ENCODE measurements at places on chromosomes 3 and 15.

- no peak for DNase-seq
Measured at GRCh38 chr3:119933207-119933606, 151.3 kb downstream of the NR1I2 start.

- DNase-seq, result no peak
Measured at GRCh38 chr15:65533057-65533756, 2.9 kb downstream of the HACD3 start.

DNA sequence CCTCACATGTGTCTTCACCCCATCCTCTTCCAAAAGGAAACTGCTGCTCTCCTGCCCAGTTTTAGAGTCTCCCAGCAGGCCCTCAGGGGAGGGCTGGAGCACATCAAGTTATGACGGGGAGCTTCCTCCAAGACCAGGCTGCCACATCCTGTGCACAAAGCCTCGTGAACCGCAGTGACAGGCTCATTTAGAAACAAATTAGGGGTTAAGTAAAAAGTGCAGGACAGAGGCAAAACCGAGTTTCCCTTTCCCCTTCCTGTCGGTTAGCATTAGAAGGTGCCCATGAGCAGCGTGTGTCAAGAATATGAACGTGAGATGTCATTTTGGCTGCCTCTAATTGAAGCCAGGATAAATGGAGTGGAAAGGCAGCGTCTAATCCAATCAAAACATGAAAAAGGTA lies 199.7 kb downstream of the ARRDC4 start:
- DNase-seq, result no peak

GRCh38 chr3:175988401-175988800 lies 1129.3 kb downstream of the NAALADL2 start:
- DNase-seq, result no peak

- no peak for DNase-seq
Measured at GRCh38 chr3:53550005-53550620, 55.7 kb downstream of the CACNA1D start.

DNA sequence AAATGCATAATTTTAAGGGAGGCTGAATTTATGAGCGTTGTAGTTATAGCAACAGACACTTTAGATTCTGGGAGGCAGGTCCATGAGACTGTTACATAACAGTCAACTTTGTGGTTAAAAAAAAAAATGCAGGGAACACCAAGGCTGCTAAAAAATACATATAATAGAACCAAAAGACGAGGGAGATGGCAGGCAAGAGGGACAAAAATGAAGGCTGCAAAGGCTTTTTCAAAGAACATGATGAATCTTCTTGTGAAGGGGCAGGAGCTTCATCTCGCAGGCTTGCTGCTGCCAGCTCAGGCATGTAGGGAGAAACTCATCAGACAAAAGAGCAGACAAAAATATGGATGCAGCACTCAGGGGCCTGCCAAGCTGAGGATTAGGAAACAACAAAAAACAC lies 243.9 kb downstream of the SHQ1 start:
- no peak for DNase-seq

DNA sequence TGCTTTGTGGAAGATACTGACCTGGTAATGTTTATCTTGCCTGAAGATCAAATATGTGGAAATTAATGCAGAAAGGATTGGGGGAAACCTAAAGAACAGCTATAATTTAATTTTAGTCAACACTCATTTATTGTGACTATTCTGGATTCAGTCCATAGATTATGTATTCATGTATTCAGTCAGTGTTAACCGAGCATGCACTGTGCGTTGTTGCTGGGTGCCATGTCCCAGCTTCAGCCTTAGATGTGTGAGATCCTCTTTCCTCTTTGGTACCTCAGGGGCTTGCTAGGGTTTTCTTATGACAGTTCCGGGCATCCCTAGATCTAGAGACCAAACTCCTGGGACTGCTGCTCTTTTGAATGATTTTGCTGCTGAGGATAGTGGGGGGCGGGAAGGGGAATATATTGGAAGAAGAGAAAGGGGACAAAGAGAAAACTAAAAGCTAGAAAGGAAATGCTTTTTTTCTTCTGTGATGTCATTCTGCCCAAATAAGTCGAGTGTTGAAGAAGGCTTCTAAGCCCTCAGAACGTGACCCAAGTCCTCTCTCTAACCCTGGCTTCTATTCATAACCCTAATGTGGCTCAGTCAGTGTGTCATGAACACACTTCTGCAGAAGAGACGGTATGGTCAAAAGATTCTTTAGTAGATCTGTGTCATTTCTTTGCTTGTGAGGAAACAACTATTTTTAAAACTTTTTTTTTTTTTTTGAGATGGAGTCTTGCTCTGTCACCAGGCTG lies 33.5 kb downstream of the STARD9 start:
- peak; percentile 29 for DNase-seq

DNA sequence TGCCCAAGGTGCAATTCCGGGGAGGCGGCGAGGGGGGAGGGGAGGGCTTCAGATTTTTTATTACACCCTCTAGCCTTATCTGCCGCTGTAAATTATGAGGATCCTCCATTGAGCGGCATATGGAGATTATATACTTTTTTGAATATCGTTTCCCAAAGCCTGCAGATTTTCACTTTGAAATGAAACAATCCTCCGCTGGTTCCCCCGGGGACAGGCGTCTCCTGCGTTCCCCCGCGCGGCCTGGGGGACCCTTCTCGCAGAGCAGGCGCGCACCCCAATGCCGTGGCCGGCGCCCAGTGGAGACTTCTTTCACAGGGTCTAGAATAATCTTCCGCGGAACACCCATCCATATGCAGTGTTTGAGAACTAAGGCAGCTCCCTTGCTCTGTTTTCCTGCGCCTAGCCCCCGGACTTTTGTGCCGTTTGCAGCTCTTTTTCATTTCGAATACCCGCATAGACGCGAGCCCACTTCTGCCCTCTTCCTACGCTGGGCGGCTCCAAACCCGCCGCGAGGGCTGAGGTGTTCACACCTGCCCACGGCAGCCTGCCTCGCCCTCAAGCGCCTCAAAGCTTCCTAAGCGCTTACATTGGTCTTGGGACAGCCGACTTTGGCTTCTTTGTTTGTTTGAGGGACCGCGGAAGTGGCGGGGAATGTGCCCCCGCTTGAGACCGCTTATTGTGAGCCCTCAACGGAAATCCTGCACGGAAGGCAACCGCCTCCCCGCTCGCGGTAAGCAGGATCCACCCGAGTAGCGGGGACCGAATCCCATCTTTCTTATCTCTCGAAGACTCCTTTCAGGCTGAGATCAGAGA lies 7.5 kb downstream of the SOX14 start:
- no peak for DNase-seq

- no peak for DNase-seq
Measured at GRCh38 chr15:88219623-88220022, 36.9 kb downstream of the NTRK3 start.

DNA sequence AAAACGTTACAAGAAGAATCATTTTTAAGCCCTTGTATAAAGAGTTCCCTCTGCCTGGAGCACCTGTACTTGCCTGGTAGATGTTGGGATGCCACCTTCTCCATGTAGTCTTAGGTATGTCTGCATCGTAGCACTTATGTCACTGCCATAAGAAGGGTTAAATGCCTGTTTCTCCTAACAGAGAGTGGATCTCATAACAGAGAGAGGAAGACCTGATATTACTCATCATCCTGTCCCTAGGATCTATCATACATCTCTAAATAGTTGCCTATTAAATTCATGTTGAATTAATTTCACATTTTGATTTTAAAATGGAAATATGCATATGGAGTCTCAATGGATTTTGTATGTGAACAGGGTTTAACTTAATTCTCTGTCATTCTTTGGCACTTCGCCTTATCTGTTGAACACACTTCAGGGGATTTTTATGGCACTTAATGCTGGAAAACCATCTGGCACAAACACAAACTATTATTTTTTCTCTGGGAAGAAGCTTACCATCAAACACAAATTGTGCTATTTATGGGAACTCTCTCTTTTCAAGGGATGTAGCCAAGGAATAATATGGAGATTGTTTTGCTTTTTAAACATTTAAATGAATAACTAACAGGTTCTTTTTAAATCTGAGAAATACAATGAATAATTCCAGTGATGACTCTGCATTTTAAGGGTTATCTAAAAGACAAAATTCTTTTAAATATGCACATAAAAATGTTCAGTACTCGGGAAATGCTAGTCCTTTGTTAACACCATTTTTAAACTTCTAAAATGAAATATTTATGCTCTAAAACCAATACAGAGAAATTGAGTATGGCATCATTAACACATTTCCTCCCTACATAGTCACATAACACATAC lies 230.7 kb downstream of the ZNF385D start:
- DNase-seq, result no peak

- no peak for DNase-seq
Measured at GRCh38 chr15:39215015-39215414, 365.9 kb upstream of the THBS1 start.

GRCh38 chr3:136495213-136495612 lies 245.1 kb downstream of the PCCB start:
- no peak for DNase-seq

GRCh38 chr15:67829647-67830504 lies 4.6 kb downstream of the SKOR1 start:
- no peak for DNase-seq
